ENCODE measurements at places on chromosomes 6 and 20.
A peak's percentile ranks its signal among the peaks of the same experiment; 100 is the strongest.

- no peak for DNase-seq
These were observed 53.6 kb downstream of the CDH26 start for GRCh38 chr20:60011512-60012507.

DNA sequence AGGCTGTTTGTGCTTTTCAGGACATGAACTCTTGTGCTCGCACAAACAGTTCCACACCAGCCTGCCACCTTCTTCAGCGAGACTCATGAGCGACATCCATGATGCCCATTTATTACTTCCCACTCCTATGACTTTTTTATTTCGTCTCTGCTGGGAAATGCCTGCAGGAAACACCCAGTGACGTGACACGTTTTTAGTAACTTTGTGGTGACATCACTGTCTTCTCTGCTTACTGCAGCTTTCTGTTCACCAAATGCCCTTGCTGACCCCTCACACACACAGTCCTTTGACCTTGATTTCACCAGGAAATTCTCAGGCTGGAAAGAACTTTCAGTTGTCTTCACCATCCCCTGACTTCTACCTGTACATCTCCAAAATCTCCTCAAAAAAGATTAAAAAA, 8.9 kb downstream of the TRIM40 start:
- no peak for DNase-seq

GRCh38 chr6:100335991-100336390, 128.7 kb downstream of the SIM1 start:
- no peak for DNase-seq

DNA sequence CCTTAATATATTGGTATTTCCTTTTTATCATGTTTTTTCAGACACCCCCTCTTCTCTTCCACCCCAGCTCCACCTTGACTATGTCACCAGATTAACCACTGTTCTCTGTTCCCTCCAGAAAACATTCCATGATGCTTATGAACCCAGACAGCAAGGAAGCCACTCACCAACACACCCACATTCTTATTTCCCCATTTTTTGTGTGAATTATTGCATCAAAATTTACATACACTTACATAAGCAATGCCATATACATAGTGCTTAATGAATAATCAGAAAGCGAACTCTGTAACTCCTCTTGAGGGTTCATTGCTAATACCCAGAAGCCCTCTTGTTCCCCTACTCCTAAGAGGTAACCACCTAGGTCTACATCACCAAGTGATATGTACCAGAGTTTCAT, 182.3 kb upstream of the CDYL start:
- no peak for DNase-seq

DNA sequence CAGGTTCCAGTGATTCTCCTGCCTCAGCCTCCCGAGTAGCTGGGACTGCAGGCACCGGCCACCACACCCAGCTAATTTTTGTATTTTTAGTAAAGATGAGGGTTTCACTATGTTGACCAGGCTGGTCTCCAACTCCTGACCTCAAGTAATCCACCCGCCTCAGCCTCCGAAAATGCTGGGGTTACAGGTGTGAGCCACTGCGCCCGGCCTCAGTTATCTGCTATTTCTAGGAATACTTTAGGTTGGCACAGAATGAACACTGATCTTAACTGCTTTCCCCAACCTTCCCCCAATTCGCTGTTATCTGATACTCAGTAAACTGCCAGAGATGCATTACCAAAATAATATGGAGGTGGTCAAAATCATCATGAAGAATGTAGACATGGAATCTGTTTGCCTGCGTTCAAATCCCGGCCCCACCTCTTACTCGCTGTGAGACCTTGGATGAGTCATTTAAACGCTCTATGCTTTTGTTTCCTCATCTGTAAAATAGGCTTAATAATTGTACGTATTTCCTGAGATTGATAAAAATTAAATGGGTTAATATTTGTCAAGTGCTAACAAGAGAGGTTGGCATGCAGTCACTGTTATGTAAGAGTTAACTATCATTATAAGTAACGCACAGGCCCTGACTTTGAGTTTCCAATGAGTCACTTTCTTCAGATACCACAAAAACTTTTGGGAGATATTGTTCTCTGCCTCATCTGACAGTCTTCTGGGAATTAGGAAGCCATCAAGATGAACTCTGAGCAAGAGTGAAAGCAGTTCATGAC, 44.5 kb upstream of the NCOA3 start:
- DNase-seq = peak; percentile 72

GRCh38 chr6:45959534-45960145, 56.0 kb downstream of the CLIC5 start:
- no peak for DNase-seq

DNA sequence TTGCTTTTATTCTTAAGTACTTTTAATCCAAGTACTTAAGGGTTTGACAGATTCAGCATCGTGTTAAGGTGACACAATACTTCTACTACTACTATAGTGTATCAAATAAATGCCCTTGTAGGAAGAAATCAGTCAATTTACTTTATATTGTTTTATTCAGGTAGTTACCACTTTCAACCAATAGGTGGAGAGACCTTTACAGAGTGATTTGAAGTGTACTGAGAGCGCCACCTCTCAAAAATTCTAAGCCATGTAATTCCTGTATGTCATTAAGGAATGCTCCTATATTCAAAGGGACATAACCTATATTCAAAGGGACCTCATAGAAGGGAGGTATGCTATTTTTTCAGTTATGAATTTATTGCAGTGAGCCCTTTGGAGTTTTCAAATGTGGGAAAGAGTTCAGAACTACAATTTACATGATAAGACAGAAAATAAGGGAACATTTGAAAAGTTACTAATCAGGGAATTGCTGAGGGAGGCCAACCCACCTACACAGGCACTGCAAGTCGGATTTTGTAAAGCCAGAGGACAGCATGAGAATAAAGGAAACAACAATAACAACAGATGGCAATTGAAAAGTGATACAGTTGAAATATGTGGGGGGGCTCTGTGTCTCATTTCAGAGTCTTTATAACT, 955.6 kb downstream of the TBC1D32 start:
- DNase-seq = no peak

GRCh38 chr6:109007521-109007920, 87.1 kb downstream of the SESN1 start:
- DNase-seq = no peak

GRCh38 chr20:10321138-10321717, 102.6 kb downstream of the SNAP25 start:
- no peak for DNase-seq

- DNase-seq = peak; percentile 44
These were observed 39.2 kb downstream of the KIF3B start for GRCh38 chr20:32316667-32317066.

DNA sequence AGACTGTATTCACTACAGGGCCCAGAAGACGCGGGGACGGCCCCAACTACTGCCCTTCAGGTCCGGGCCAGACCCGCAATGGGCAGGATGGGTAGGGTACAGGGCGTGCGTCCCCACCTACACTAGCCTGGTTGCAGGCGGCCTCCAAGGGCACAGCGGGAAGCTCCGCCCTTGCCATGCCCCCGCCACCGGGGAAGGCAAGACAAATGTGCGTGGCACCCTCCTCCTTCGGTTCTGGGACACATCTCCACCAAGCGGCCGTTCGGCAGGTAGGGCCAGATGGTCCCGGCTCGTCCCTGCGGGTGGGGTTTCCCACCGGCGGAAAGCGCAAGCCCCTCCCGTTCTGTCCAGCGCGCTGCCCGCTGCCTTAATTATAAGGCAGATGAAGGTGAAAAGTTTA, 5.6 kb downstream of the NXT1 start:
- no peak for DNase-seq

- DNase-seq = no peak
These were observed 250.3 kb downstream of the TTLL2 start for GRCh38 chr6:167575158-167575696.

DNA sequence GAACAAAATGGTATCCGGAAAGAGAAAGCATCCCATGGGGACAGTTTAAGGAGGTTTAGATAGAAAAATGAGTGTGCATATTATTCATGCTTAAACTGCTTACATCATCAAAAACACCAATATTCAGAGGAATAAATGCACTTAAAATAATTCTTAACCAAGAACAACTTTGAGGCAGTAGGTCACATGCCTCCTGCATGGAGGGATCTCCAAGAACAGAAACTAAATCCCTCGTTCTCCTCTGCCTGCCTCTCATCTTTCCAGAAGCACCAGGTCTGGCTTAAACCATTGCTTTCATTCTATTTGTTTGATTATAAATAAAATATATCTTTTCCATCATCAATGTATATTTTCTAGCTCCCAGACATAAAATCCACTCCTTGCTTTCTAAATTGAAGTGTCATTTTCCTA, 103.5 kb upstream of the QKI start:
- DNase-seq = no peak

DNA sequence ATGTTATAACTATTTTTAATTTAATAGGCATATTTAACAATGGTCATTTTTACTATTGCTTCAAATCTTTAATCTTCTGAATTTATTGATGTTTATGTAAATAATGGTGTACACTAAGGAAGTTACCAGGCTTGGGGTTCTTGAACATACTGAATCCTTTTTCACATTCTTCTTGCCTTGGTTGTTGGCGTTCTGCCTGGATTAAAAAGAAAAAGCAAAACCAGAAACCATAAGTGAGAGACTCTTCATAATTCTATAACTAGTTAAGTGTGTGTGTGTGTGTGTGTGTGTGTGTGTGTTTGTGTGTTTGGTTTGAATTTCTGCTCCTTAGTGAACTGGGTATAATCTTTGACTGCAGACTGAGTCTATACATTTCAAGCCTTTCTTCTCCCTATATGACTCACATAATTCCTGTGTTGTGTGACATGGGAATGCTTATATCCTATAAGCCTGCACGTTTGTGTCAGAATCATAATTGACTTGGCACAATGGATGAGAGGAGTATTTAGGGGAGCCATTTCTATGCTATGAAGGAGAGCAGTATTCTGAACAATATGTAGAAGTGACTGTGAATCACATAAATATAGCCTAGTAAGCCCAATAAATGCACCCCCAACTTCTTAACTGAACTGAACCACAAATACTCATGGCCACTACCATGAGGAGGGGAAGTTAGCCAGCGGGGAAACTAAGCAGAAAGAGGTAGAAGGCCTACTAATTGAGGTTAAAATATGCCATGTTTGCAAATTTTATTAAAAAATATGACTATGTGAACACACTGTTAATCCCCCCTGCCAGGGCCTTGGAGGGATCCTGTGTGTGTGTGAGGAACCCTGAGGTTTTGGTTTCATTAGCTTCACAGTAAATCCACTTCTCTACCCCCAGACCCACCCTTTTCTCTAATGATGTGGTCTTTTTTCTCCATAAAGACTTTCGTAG, 425.5 kb downstream of the BCKDHB start:
- DNase-seq = peak; percentile 31

GRCh38 chr20:3354247-3354646, 53.2 kb downstream of the DNAAF9 start:
- no peak for DNase-seq
